ENCODE measurements at places on chromosomes 11 and 22. TPM values are rescaled to one million over a fixed set of nuclear protein-coding genes. Genes with fewer than 3 reads are reported as not detected.

- DNase-seq = no peak
- H3K4me3 ChIP-seq = no peak overlapping the region
- H3K27me3 ChIP-seq = no peaks in the 10 kb centered on the region
- H3K27ac ChIP-seq = no peak overlapping the region
- H3K36me3 ChIP-seq = no peaks in the 10 kb centered on the region
Measured at GRCh38 chr22:33867118-33867866, 53.0 kb downstream of the LARGE1 start.

GRCh38 chr22:24433828-24434470 is 6.5 kb downstream of the ADORA2A start:
- H3K36me3 ChIP-seq = no peaks in the 10 kb centered on the region
- H3K4me1 ChIP-seq = peaks cover 18% of the 10 kb centered on the region
- DNase-seq = no peak
- H3K27me3 ChIP-seq = no peaks in the 10 kb centered on the region
- H3K4me3 ChIP-seq = no peak overlapping the region
- H3K27ac ChIP-seq = no peak overlapping the region

GRCh38 chr11:6526411-6527135 is 29.5 kb downstream of the DNHD1 start:
- DNase-seq = no peak
- no peak overlapping the region for H3K4me3 ChIP-seq
- H3K4me1 ChIP-seq = no peaks in the 10 kb centered on the region
- no peak overlapping the region for H3K27ac ChIP-seq
- H3K27me3 ChIP-seq = no peaks in the 10 kb centered on the region
- no peaks in the 10 kb centered on the region for H3K36me3 ChIP-seq

- no peak for DNase-seq
- H3K4me3 ChIP-seq = no peak overlapping the region
- no peak overlapping the region for H3K27ac ChIP-seq
- H3K4me1 ChIP-seq = no peaks in the 10 kb centered on the region
- no peaks in the 10 kb centered on the region for H3K27me3 ChIP-seq
Measured at GRCh38 chr22:37462436-37462835, 23.7 kb downstream of the MFNG start.

DNA sequence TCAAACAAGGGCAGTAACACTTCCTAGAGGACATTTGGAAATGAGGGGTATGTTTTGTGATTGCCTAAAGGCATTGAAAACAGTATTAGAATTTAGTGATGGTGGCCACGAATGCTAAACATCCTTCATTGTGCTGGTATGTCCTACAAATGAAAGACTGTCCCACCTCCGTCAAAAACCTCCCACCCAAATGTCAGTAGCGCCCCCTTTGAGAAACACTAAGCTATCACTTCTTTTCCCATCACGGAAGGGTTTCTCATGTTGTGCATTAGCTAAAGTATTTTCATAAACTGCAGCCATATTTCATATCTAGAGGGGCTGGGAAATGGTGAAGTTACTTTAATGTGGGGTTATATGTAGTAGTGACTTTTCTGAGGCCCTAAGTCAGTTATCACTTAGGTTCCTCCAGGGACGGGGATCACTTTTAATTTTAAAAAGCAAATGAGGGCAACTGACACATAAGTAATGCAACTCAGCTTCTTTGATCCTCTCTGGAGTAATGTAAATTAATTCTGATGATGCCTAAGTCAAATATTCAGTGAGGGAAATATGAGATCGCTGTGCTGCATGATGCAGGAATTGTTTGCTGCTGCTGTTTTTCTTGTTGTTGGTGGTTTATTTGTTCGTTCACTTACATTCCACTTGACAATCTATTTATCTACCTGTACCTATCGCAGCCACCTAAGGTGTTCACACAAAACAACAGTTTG is 1403.4 kb upstream of the TENM4 start:
- H3K27ac ChIP-seq = no peak overlapping the region
- no peak for DNase-seq
- no peaks in the 10 kb centered on the region for H3K36me3 ChIP-seq
- H3K4me1 ChIP-seq = no peaks in the 10 kb centered on the region

GRCh38 chr11:75858613-75859012 is 43.6 kb downstream of the UVRAG start:
- no peak overlapping the region for H3K4me3 ChIP-seq
- H3K27ac ChIP-seq = no peak overlapping the region
- H3K36me3 ChIP-seq = no peaks in the 10 kb centered on the region
- no peaks in the 10 kb centered on the region for H3K27me3 ChIP-seq

DNA sequence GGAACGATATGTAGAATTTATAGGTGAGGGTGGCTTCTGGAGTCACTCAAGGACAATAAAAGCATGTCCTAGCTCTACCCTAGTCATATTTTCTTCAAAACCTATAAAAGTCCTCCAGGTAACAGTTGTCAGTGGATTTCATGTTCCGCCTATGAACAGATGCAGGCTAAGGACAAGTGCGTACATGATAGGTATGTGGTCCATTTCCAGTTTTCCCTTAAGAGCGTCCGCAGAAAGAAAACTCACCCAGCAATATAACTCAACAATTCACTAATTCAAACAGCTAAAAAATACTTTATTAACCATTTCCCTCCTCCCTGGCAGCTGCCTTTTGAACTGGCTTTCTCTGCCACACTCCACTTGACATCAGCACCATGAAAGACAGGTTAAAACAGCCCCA is 50.2 kb upstream of the CCDC34 start:
- H3K36me3 ChIP-seq = no peaks in the 10 kb centered on the region
- H3K27me3 ChIP-seq = no peaks in the 10 kb centered on the region
- no peak for DNase-seq
- H3K27ac ChIP-seq = no peak overlapping the region

Gene LARGE2
- total RNA-seq = 12.2 TPM

Gene CEND1
- 0.78 TPM for total RNA-seq

Gene SLCO2B1
- total RNA-seq = 33.7 TPM

Gene CFAP300
- total RNA-seq = not detected
